ENCODE measurements at places on chromosomes 3 and 15.

- peaks cover 32% of the 10 kb centered on the region for H3K4me1 ChIP-seq
- H3K27ac ChIP-seq, result peak overlapping the region; percentile 45
- H3K4me3 ChIP-seq, result no peak overlapping the region
- peak; percentile 37 for DNase-seq
Measured at GRCh38 chr3:11640009-11640673, 3.6 kb downstream of the VGLL4 start.

DNA sequence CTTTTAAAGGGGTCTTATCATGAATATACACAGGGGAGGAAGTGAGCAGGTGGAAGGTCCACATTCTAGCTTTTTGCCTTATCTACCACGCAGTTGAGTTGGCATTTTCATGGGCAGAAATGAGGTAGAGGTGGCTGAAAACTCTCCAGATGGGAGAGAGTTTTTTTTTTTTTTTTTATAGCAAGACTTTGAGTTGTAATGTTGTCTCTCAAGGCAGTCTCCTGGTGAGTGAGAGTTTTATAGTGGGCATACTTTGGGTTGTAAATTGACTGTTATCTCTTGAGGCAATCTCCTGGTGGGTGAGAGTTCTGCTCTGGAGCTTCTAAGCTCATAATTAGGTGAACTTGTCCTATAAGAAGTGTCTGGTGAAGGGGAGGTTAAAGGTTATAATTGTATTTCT lies 191.7 kb upstream of the NAALADL2 start:
- H3K4me3 ChIP-seq, result no peak overlapping the region
- DNase-seq, result no peak
- no peak overlapping the region for H3K27ac ChIP-seq
- no peaks in the 10 kb centered on the region for H3K4me1 ChIP-seq
- H3K27me3 ChIP-seq, result no peaks in the 10 kb centered on the region

DNA sequence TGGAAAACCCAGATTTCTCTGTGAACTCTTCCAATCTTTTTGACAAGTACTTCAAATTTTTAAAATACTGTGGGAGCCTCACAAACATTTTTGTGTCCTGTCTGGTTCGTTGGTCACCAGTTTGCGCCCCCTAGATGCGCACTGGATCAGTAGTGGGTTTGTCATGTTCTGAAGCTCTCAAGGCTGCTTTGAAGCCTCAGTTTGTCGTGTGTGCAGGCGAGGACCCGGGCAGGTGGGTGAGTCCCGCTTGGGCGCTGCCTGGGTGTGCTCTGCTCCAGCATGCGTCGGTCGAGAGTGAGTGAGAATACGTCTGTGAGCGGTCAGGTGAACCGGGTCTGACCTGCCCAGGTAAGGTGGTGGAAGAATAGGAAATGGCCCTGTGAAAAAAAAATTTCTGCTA lies 17.3 kb upstream of the AEN start:
- H3K4me3 ChIP-seq, result no peak overlapping the region
- H3K4me1 ChIP-seq, result no peaks in the 10 kb centered on the region
- no peaks in the 10 kb centered on the region for H3K36me3 ChIP-seq
- no peak for DNase-seq
- no peak overlapping the region for H3K27ac ChIP-seq

GRCh38 chr3:168034152-168034928 lies 61.4 kb downstream of the GOLIM4 start:
- peaks cover 18% of the 10 kb centered on the region for H3K36me3 ChIP-seq
- H3K27me3 ChIP-seq, result no peaks in the 10 kb centered on the region
- H3K4me1 ChIP-seq, result peaks cover 3% of the 10 kb centered on the region
- peak; percentile 73 for DNase-seq

- H3K4me3 ChIP-seq, result no peak overlapping the region
- no peaks in the 10 kb centered on the region for H3K36me3 ChIP-seq
- H3K4me1 ChIP-seq, result no peaks in the 10 kb centered on the region
- H3K27me3 ChIP-seq, result no peaks in the 10 kb centered on the region
- DNase-seq, result no peak
Measured at GRCh38 chr15:90287101-90287500, 21.6 kb downstream of the NGRN start.

DNA sequence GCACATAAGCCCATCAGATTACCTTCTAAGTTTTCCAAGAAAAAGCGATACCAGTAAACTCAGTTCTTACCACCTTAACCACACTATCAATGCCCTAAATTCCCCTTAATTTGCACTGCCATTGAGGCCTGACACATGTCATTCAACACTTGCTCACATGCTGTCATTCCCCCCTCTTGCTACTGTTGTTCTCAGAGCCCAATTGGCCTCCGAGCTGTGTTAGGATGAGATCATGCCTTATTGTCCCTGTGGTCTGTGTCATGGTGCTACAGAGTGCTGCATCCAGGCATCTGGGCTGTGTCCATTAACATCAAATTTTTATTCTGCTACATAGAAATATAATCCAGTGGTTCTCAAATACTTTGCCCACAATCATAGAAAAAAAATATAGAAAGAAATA lies 213.6 kb downstream of the SSR3 start:
- no peaks in the 10 kb centered on the region for H3K36me3 ChIP-seq
- DNase-seq, result no peak
- no peaks in the 10 kb centered on the region for H3K4me1 ChIP-seq
- H3K4me3 ChIP-seq, result no peak overlapping the region
- H3K27ac ChIP-seq, result no peak overlapping the region
- peaks cover 3% of the 10 kb centered on the region for H3K27me3 ChIP-seq

GRCh38 chr3:28212681-28213080 lies 28.7 kb upstream of the CMC1 start:
- no peaks in the 10 kb centered on the region for H3K4me1 ChIP-seq
- H3K27me3 ChIP-seq, result no peaks in the 10 kb centered on the region
- H3K27ac ChIP-seq, result no peak overlapping the region
- no peaks in the 10 kb centered on the region for H3K36me3 ChIP-seq
- H3K4me3 ChIP-seq, result no peak overlapping the region

- H3K4me1 ChIP-seq, result no peaks in the 10 kb centered on the region
- no peak overlapping the region for H3K27ac ChIP-seq
- no peak overlapping the region for H3K4me3 ChIP-seq
- H3K36me3 ChIP-seq, result no peaks in the 10 kb centered on the region
Measured at GRCh38 chr3:8255725-8256124, 245.9 kb upstream of the LMCD1 start.

DNA sequence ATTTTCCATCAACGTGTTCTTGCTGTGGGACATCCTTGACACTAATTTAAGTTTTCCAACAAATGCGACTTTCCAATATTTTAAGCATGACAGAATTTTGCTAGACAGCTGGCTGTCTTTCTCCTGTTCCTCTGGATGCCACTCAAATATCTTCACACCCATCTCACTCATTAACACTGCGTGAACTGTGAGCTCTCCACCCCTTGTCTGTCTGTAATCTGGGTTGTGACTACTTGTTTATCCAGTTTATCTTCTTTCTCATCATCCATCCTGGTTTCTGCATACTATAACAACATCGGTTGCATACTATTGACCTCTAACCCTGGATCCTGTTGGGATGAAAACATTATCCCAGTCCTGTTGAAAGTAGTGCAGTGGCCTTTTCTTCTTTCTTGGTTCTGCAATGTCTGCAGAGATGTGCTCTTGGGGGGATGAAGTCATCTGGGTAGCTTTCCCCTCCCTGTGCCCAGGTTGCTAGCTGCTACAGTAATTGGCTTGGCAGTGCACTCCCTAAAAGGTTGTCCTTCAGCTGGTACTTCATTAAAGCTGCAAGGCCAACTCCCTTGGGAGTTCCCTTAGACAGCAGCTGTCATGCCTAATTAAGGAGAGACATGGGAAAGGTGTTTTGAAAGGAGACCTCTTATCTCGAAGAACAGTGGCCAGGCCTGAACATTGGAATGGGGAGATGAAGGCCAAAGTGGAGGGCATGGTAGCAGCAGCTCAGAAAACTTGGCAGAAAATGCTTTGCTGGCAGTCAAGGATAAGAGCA lies 24.7 kb downstream of the KAT2B start:
- no peak for DNase-seq
- H3K4me3 ChIP-seq, result no peak overlapping the region
- H3K4me1 ChIP-seq, result peaks cover 1% of the 10 kb centered on the region
- H3K27ac ChIP-seq, result no peak overlapping the region
- H3K27me3 ChIP-seq, result no peaks in the 10 kb centered on the region
- no peaks in the 10 kb centered on the region for H3K36me3 ChIP-seq

DNA sequence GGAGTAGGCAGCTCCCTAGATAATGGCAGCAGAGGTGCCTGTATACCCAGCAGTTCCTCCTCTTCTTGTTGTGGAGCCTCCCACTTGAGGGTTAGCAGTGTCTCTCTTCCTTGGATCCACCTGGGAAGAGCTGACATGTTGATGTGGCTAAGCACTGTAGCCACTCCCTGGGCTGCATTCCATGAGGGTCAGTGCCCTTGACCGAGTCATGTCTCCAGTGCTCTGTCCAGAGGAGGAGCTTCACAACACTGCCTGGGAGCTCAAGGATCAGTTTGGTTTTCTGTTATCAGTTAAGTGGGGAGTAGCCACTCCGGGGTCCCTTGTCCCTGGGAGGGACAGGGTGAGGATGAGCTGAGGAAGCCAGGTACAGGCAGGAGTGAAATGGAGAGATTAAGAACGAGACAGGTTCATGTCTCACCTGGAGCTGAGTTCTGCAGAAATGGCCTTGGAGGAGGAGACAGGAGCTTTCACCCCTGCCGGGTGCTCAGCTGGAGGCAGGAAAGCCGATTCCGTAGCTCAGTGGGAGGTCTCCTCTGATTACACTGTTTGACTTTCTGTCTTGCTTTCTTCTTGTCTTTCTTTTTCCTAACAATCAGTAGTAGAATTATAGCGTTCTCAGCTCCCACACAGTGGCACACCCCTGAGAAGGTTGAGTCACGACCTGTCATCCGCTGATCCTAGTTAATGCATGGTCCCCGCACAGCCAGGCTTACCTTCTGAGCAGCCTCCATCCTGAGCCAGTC lies 57.9 kb upstream of the SEC22A start:
- no peak overlapping the region for H3K4me3 ChIP-seq
- H3K27ac ChIP-seq, result no peak overlapping the region
- peaks cover 31% of the 10 kb centered on the region for H3K36me3 ChIP-seq
- peaks cover 3% of the 10 kb centered on the region for H3K4me1 ChIP-seq

GRCh38 chr15:83155942-83156341 lies 48.5 kb downstream of the TM6SF1 start:
- no peak for DNase-seq
- no peaks in the 10 kb centered on the region for H3K4me1 ChIP-seq
- no peak overlapping the region for H3K27ac ChIP-seq
- peaks cover 15% of the 10 kb centered on the region for H3K36me3 ChIP-seq
- no peak overlapping the region for H3K4me3 ChIP-seq

- no peak overlapping the region for H3K4me3 ChIP-seq
- no peaks in the 10 kb centered on the region for H3K27me3 ChIP-seq
- no peaks in the 10 kb centered on the region for H3K36me3 ChIP-seq
- H3K27ac ChIP-seq, result no peak overlapping the region
Measured at GRCh38 chr3:68485051-68485450, 447.3 kb downstream of the TAFA4 start.

DNA sequence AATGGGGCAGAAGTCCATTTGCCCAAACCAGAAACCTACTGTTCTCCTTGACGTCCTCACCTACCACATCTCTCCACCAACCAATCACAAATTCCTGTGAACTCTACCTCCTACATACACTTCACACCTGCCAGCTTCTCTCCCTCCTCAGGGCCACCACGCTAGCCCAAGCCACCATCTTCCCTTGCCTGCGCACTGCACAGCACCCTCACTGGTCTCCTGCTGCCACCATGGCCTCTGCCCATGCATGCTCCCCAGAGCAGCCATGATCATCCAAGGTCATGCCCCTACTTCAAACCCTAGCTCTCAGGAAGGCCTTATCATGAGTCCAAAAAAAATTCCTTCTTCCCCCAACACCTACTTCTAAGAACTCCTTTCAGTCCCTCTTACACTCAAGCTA lies 1.1 kb upstream of the EPHB3 start:
- no peak overlapping the region for H3K27ac ChIP-seq
- no peak overlapping the region for H3K4me3 ChIP-seq
- H3K36me3 ChIP-seq, result no peaks in the 10 kb centered on the region

DNA sequence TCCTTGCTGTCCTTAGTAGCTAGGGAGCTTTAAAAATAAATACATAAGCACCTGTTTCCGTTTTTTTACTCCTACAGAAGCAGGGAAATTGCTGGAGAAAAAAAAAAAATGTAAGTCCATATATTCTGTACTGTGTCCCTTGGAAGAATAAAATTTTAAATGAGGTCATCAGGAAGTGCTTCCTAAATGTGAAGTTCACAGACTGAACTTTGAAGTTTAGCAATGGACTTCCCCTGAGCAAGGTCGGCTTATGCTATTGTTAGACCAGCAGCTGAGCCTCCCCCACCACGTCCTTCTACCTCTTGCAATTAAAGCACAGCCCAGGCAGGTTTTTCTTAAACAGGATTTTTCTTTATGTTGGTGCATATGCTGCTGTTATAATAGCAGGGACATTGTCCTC lies 26.3 kb downstream of the LIPC start:
- no peak overlapping the region for H3K4me3 ChIP-seq
- no peaks in the 10 kb centered on the region for H3K36me3 ChIP-seq
- no peak overlapping the region for H3K27ac ChIP-seq
- DNase-seq, result no peak

- H3K36me3 ChIP-seq, result no peaks in the 10 kb centered on the region
- H3K4me3 ChIP-seq, result no peak overlapping the region
- peaks cover 2% of the 10 kb centered on the region for H3K4me1 ChIP-seq
- no peak for DNase-seq
- H3K27ac ChIP-seq, result no peak overlapping the region
Measured at GRCh38 chr15:84976746-84977345, 4.8 kb upstream of the PDE8A start.

DNA sequence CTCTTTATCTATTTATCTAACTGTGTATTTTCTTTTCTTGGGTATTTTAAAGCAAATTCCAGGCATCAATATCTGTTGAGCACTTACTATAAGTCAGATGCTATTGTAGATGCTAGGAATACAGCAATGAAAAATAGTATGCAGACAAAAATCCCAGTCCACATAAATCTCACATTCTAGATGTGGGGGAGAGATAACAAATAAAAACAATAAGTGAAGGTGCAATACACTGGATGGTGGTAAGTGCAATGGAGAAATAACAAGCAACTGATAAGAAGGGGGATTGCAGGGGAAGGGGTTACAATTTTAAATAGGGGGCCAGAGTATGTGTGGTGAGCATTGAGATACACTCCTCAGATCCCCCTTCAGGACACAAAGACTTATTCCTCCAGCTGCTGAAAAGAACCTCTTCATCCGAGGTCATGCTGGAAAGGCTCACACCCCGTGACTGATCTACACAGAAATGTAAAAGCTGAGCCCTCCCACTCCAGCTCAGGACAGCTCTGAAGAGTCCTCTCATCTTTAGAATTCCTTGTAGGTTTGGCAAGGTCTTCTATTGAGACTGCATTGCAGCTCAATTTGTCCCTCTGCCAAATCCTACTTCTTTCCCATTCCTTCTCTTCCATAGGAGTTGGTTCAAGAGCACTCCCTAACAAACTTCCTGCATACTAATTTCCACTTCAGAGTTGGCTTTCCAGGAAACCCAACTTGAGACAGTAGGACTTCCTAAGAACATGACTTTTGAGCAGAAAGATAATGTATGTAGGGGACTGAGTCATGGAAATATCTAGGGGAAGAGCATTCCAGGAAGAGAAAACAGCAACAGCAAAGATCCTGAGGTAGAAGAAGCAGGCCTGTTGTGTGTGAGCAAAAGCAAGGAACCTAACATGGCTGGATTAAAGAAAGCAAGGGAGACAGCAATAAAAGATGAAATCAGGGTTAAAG lies 8.1 kb upstream of the SCG3 start:
- no peaks in the 10 kb centered on the region for H3K36me3 ChIP-seq
- DNase-seq, result no peak
- no peaks in the 10 kb centered on the region for H3K4me1 ChIP-seq
- H3K27me3 ChIP-seq, result peaks cover 28% of the 10 kb centered on the region
- no peak overlapping the region for H3K27ac ChIP-seq

- H3K27ac ChIP-seq, result no peak overlapping the region
- no peak for DNase-seq
- no peak overlapping the region for H3K4me3 ChIP-seq
- H3K27me3 ChIP-seq, result no peaks in the 10 kb centered on the region
Measured at GRCh38 chr3:141275511-141275910, 43.9 kb downstream of the PXYLP1 start.

GRCh38 chr3:172622156-172622555 lies 88.7 kb downstream of the NCEH1 start:
- no peaks in the 10 kb centered on the region for H3K27me3 ChIP-seq
- H3K4me1 ChIP-seq, result peaks cover 14% of the 10 kb centered on the region
- no peak for DNase-seq
- no peak overlapping the region for H3K27ac ChIP-seq
